ENCODE measurements at places on chromosomes 11 and 22.

DNA sequence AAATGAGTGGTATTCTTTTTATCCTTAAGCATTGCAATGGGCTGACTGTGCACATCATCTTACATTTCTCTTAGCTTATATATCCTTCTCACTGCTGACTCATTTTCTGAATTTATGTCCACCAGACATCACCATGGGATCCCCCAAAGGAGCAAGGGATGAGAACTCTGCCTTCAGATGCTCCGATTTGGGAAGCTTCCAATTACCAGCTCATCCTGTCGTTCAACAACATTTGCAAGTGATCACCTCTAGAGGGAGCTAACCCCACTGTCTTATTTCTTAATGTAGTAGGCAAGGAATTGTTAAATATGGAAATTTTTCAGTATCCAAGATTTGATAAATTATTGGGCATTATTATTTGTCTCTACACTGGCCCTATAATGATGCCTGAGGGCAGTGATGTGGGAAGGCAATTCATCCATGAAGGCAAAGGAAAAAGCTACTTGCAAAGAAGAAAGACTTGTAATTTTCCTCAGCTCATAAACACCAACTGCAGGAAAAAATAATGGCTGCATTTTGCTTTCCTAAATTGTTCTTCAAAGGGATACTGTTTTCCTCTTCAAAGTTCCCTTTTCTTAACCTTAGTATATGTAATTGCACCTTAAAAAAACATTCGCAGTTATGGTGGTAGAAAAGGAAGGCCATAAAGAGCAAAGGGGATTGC is 102.4 kb upstream of the FSHB start:
- DNase-seq = no peak

- no peak for DNase-seq
Observed at GRCh38 chr11:60835534-60835846, 6.4 kb upstream of the CCDC86 start.

DNA sequence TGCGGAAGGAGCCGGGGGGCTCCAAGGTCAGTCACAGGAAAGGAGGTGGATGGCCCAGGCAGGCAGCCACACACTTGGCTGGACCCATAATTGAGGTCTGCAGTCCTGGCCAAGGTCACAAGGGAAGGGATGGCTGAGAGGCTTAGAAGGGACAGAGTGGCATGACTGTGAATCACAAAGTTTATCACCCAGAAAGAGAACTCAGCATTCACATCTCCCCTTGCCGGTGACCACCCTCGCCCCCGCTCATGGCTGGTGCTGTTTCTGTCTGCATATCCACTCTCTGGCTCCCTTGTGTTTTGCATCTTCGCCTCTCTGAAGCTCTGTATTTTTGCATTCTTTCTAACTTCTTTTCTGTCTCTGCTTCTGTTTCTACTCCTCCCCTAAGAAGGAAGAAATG is 117.5 kb downstream of the FEZ1 start:
- DNase-seq = no peak

GRCh38 chr22:22033803-22034468 is 51.3 kb upstream of the TOP3B start:
- no peak for DNase-seq

- no peak for DNase-seq
Observed at GRCh38 chr11:32307471-32307870, 127.9 kb downstream of the WT1 start.

DNA sequence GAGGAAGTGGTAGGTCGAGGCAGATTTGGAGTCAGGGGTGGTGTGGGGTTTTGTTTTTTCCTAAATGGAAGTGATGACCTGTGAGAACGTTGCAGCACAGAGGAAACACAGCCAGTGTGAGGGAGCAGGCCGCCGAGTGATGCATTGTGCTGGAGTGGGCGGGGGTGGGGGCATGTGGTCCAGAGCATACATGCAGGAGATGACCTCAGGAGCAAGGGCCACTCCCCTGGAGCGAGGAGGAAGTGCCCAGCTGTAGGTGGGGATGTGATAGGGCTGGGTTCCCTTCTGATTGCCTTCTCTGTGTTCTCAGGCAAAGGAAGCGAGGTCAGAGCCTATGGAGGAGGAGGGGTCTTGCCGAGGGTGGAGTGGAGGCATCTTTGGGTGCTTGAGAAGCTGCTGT is 81.4 kb downstream of the PPP6R3 start:
- no peak for DNase-seq

- DNase-seq = no peak
Observed at GRCh38 chr11:118625036-118625690, 17.7 kb downstream of the PHLDB1 start.

Measured in activated CD8-positive, alpha-beta memory T cell treated with anti-CD3 and anti-CD28 coated beads, Interleukin-2, amount 10 ng/mL, durations not matched to agents 7 days and 5 days (primary cell).